ENCODE measurements at places on chromosomes 1 and 21.

DNA sequence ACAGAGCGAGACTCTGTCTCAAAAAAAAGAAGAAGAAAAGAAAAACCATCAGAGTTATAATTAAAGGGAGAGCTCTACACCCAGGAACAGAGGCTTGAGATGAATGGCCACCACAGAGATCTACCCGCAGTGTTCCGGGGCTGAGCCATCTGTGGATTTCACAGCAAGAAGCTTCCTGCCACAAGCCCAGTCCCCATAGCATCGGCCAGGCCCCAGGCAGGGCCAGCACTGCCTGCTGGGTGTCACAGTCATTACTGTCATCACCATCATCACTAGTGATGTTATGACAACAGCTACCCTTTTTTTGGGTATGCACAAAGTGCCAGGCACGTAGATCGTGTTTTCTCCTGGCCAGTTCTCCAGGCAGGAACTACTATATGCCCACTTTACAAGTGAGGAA, 111.6 kb upstream of the VAMP3 start:
- no peak for DNase-seq

- DNase-seq = no peak
Observed at GRCh38 chr1:18412882-18413353, 67.8 kb upstream of the KLHDC7A start.

- DNase-seq = no peak
Observed at GRCh38 chr1:5685446-5686040, 306.7 kb downstream of the NPHP4 start.

- DNase-seq = no peak
Observed at GRCh38 chr21:37208056-37208721, 58.9 kb downstream of the VPS26C start.

- no peak for DNase-seq
Observed at GRCh38 chr1:212161231-212161781, 123.9 kb upstream of the PPP2R5A start.

GRCh38 chr1:104768466-104768865, 1018.8 kb downstream of the AMY1C start:
- DNase-seq = no peak

GRCh38 chr1:89809556-89809955, 11.3 kb upstream of the LRRC8D start:
- DNase-seq = no peak

DNA sequence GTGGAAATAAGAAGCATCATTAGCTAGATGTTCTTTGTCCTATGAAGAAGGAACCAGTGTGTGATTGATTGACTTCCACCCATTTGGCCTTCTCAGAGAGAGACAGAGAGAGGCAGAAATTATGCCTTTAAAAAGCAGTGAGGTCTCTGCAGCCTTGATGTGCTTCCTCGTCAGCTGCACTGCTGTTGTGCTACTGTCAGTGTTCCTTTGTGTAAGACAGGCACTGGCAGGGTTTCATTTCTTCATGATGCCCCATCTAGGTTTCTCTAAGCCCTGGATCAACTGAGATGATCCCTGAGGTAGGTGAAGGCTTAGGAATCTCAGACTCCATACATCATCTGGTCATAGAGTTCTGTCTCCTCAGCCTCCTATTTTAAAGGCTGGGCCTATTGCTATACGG, 34.9 kb downstream of the GPR3 start:
- no peak for DNase-seq

GRCh38 chr1:33361532-33362235, 40.8 kb upstream of the A3GALT2 start:
- DNase-seq = no peak

DNA sequence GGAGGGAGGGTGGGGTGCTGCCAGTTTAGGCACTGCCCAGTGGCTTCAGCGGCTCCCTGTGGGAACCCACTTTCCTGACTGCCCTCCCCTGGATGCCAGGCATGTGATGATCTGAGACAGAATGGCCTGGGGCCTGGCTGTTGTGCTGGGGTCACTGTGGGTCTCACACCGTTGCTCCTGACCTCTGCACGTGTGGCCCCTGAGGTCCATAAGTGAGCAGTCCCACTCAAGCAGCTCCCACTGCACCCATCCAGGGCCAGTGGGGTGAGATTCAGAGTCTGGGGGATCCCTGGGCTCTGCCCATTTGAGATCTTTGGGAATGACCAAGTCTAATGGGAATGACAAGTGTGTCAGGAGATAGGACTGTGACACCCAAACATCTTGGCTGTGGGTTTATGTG, 18.0 kb downstream of the PODN start:
- DNase-seq = no peak

- no peak for DNase-seq
Observed at GRCh38 chr21:29511096-29511495, 212.4 kb downstream of the BACH1 start.

GRCh38 chr1:237913345-237913744, 22.6 kb upstream of the ZP4 start:
- DNase-seq = no peak

DNA sequence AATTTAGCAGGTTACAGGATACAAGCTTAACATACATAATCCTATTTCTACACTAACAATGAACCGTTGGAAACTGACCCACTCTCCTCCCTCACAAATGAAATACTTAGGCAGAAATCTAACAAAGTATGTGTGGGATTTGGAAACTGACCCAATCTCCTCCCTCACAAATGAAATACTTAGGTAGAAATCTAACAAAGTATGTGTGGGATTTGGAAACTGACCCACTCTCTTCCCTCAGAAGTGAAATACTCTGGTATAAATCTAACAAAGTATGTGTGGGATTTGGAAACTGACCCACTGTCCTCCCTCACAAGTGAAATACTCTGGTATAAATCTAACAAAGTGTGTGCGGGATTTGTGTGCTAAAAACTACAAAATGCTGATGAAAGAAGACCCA, 60.3 kb downstream of the TRAF5 start:
- no peak for DNase-seq

GRCh38 chr1:160166166-160166868, 14.9 kb downstream of the ATP1A4 start:
- DNase-seq = no peak

DNA sequence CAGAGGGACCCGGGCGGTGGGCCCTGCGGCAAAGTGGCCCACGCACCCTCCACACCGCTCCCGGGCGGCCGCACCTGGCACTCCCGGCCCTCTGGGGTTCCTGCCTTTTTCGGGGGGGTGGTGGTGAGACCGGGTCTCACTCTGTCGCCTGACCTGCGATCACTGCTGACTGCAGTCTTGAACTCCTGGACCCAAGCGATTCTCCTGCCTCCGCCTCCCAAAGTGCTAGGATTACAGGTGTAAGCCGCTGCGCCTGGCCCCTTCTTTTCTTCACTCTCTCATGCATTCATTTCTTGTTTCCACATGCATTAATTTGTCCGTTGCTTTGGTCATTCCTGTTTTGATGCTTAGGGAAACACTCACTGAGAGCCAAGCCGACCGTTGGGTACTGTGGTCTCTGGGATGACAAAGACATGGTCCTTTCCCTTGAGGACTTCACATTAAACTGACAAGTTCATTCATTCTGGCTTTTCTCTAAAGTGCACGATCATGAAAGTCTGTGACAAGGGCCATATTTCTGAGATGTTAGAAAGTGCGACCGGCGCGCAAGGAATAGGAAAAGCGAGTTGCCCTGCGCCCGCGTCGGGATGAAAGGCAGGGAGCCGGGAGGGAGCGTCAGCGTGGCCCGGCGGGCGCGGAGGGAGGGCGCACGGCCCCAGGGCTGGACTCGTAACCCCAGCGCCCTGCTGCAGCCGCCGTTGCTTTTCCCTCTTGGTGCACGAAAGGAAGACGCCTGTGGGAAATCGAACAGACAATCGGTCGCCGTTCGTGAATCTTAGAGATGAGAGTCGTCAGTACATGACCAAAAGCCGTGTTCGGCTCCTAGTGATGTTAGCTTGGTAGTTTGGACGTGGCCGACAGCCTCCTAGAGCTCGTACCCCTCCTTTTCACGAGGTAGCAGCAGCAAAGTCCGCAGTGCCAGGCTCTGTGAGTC, 1.0 kb upstream of the MCOLN2 start:
- DNase-seq = no peak

GRCh38 chr21:44482581-44483287, 27.4 kb downstream of the LRRC3 start:
- no peak for DNase-seq
